Caki2 (cell line): ENCODE measurements at places on chromosomes 1 and 21.

GRCh38 chr1:29465755-29466154 lies 229.4 kb downstream of the PTPRU start:
- DNase-seq, result peak; percentile 11

- no peak for DNase-seq
Observed at GRCh38 chr1:89839516-89839915, 18.7 kb downstream of the LRRC8D start.

GRCh38 chr1:34049477-34049876 lies 115.6 kb downstream of the CSMD2 start:
- no peak for DNase-seq

- DNase-seq, result no peak
Observed at GRCh38 chr1:93631626-93632365, 49.8 kb downstream of the BCAR3 start.

DNA sequence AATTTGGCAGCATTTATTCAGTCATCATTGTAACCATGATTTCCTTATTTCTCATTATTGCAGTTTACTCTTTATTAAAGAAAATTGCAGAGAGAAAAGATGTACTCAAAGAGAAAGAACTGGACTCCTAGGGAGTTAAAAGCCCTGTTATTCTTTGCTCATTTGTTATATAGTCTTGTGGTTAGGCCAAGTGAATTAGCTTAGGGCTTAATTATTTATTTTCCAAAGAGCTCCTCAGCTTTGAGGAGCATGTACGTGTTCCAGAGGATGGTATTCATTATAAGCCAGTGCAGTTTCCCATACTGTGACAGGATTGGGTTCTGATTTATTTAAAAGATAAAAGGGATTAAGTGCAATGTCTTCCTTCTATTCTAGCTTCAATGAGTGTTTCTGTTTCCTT lies 86.4 kb downstream of the GPR161 start:
- no peak for DNase-seq
